NCI-H1092 treated with DMSO at 0.1 percent for 48 hours (cell line): ENCODE measurements at places on chromosomes 1 and 21.

DNA sequence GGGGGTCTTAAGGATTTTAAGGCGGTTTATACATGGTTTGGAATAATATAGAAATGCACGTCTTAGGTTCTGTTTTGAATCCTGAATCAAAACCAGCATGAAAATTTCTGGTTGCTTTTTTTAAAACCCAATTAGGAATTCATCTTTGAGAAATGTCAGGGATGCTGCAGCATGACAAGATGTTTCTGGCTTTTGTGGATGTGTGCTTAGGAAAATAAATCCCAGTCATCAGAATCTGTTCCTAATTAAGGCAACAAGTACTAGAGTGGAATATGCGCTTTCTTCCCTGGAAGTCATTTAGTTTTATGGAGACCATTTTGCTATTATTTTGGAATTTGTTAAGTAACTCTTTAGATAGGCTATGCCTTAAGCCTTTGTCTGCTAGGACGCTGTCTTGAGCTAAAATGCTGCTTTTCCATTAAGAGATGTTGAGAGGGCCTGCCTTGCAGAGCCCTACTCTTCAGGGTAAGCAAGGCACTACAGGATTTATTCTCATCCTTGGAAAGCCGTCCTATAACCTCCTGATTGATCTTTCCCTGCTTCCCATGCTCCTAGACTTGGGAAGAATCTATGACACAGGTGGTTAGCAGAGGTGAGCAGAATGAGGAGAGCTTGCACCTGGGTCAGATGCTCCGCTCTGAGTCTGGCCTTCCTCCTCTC, 332.8 kb downstream of the DISC1 start:
- DNase-seq: no peak

GRCh38 chr1:51294566-51295184, 35.7 kb downstream of the TTC39A start:
- DNase-seq: no peak

DNA sequence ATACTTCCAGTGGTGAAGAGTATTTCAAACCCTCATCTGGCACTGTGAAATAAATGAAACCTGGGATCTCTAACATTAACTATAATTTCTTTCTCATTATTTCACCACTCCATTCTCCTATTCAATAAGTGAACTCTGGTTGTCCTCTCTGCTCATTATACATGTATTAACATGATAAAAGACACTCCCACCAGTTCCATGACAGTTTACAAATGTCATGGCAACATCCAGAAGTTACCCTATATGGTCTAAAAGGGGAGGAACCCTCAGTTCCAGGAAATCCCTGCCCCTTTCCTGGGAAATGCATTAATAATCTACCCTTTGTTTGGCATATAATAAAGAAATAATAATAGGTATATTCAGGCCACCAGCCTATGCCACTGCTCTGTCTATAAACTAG, 62.7 kb upstream of the BRINP3 start:
- no peak for DNase-seq

- no peak for DNase-seq
These were observed 28.0 kb upstream of the ATP1A1 start for GRCh38 chr1:116345011-116345410.

- no peak for DNase-seq
These were observed 2.6 kb upstream of the HDAC1 start for GRCh38 chr1:32289256-32289655.

- no peak for DNase-seq
These were observed 38.2 kb downstream of the TTLL7 start for GRCh38 chr1:83960669-83961277.

DNA sequence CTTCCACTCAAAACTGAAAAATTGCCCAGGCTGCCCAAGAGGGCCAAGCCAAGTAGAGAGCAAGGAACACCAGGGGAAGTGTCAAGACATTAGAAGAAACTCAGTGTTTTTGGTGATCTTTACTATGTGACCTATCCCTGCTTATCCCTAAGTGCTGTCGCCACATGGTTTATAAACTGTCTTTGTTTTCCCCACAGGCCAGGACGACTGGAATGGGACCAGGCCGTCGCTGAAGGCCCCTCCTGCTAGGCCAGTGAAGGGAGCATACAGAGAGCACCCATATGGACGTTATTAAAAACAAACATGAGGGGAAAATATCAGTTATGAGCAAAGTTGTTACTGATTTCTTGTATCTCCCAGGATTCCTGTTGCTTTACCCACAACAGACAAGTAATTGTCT, 28.7 kb downstream of the KHDRBS1 start:
- no peak for DNase-seq

GRCh38 chr1:186057086-186057485, 318.0 kb downstream of the TPR start:
- DNase-seq: no peak

- no peak for DNase-seq
These were observed 50.3 kb upstream of the DENND1B start for GRCh38 chr1:197825541-197825940.

DNA sequence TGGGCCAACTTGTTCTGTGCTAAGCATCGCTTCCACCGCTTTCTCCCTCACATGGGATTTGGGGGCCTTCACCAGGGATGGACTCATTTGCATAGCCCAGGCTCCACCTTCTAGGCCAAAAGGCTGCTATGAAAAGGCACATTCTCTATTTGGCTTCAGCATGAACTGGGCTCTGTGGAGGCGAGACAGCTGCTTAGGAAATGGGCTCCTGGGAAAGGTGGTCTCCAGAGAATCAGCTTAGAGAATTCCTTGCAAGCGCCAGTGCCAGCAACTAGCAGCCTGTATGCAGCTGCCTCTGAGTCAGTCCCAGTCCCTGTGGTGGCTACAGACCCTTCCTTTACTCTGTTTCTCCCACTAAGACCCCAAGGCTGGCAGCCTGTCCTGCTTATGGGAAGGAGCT, 214.5 kb downstream of the HIVEP3 start:
- DNase-seq: no peak
